Stimulated activated CD8-positive, alpha-beta memory T cell treated with anti-CD3 and anti-CD28 coated beads, Interleukin-4, amount 100 ng/mL, for 4 hours (primary cell): ENCODE measurements at places on chromosomes 11 and 22.

DNA sequence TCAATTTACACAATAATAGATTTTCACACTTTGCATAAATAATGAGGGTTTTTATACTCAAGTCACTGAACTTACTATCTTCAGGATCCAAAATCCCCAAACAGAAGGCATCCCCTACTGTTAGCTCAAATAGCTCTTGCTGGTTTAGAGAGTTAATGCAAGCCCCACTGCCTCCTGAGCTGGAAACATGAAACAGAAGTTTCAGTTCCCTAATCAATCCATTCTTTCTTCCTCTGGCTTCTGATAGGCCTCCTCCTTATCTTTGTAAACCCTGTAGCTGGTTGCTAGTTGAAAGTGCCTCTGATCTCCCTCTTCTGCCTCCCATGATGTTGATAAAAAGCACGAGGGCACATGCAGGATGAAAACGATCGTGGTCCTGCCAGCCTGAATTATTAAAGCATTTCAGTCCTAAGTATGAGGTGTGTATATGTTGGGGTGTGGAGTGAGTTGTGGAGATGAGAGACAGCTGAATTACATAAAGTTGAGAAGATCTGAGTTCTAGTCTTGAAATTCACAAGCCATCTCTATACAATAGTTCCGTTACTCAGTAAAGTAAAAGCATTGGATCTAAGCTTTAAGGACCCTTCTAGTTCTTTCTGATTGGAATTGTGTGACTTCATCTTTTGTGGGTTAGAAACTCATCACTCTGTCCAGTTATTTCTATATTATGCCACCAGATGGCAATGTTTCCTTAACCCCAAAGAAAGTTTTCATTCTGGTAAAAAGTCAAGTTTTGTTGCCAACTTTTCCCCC lies 35.0 kb upstream of the EHF start:
- DNase-seq: no peak

GRCh38 chr22:24201681-24202614 lies 20.7 kb downstream of the SUSD2 start:
- no peak for DNase-seq

DNA sequence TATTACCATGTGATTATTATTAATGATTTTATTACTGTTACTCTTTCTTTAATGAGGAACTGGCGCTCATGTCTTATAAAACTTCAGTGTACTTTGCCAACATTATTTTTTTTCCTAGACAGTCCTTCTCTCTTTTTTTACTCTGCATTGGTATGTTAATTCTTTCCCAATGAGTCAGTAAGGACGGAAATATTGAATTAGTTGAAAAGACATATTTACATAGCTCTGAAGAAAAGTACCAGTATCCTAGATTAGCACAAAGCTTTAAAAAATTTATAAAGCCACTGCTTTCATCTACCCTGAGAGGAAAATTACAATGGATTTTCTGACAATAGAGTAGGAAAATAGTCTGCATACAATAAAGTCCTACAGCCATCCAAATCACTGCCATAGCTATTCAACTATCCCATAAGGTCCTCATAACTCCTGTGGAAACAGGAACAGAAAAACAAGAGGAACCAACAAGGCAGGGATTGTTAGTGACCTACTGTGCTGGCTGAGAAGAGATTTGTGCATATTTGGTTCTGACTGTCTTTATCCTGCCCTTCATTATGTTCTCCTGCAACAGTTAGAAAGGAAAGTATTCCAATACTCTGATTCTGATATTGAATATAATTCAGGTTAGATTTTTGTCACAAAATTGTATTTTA lies 314.4 kb downstream of the AASDHPPT start:
- no peak for DNase-seq

GRCh38 chr11:132959693-132960092 lies 572.6 kb downstream of the OPCML start:
- no peak for DNase-seq
